ENCODE measurements at places on chromosomes 6 and 20. TPM values are rescaled to one million over a fixed set of nuclear protein-coding genes. Genes with fewer than 3 reads are reported as not detected.

GRCh38 chr20:38223743-38224100, 36.8 kb downstream of the KIAA1755 start:
- H3K27me3 ChIP-seq, result no peaks in the 10 kb centered on the region
- no peak overlapping the region for H3K4me3 ChIP-seq
- DNase-seq, result no peak

- H3K4me3 ChIP-seq, result no peak overlapping the region
- H3K27me3 ChIP-seq, result peaks cover 38% of the 10 kb centered on the region
- H3K4me1 ChIP-seq, result peaks cover 10% of the 10 kb centered on the region
- no peaks in the 10 kb centered on the region for H3K36me3 ChIP-seq
- DNase-seq, result no peak
Measured at GRCh38 chr6:33088258-33088930, 12.6 kb downstream of the HLA-DPB1 start.

FAM83C gene
- total RNA-seq, result not detected

GRCh38 chr6:103273048-103273447, 1586.7 kb downstream of the HACE1 start:
- H3K36me3 ChIP-seq, result no peaks in the 10 kb centered on the region
- no peak for DNase-seq
- H3K4me1 ChIP-seq, result no peaks in the 10 kb centered on the region
- H3K27ac ChIP-seq, result no peak overlapping the region
- no peak overlapping the region for H3K4me3 ChIP-seq

- H3K36me3 ChIP-seq, result no peaks in the 10 kb centered on the region
- peaks cover 45% of the 10 kb centered on the region for H3K4me1 ChIP-seq
- no peak overlapping the region for H3K4me3 ChIP-seq
- H3K27me3 ChIP-seq, result peaks cover 5% of the 10 kb centered on the region
- DNase-seq, result no peak
- peak overlapping the region; percentile 83 for H3K27ac ChIP-seq
Measured at GRCh38 chr20:57440678-57441509, 49.7 kb downstream of the RBM38 start.

DNA sequence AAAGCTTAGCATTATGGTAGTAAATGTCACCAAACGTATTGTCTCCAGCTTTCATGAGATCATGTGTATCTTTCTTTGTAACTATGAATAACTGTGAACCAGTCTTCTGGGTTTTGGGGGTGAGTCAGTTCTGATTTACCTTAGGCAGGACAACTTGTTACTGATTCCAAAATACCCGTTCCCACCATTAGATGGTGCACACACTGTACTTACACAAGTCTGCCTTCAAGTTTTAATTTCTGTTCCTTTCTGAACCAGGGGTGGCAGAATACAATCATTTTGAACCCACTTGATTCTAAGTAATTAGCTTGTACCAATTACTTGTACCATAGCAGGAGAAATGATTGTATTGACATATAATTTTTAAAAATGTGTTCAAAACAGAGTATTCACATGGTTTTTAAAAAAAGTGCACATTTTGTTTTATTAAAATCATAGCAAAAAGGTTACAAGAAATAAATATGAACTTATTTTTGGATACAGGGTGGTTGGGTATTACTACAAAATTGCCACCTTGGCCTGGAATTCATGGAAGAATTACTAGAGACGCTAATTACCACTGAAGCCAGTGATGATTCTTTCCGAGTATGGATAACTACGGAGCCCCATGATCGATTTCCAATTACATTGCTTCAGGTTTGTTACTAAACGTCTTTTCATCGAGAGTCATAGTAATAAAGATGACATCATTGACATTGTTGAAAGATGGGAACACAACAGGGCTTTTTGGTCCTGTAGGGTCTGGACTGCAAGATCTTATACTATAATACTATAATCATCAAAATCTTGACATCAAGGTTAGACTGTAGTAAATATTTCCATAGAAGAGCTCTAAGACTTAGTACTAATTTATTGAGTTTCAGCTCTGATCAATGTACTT, 75.2 kb upstream of the GLP1R start:
- no peak overlapping the region for H3K27ac ChIP-seq
- no peak for DNase-seq
- H3K27me3 ChIP-seq, result peaks cover 69% of the 10 kb centered on the region
- no peak overlapping the region for H3K4me3 ChIP-seq
- H3K4me1 ChIP-seq, result peaks cover 3% of the 10 kb centered on the region

GRCh38 chr6:158207422-158207788, 39.3 kb downstream of the GTF2H5 start:
- no peak overlapping the region for H3K4me3 ChIP-seq
- peak overlapping the region; percentile 67 for H3K27ac ChIP-seq
- H3K36me3 ChIP-seq, result no peaks in the 10 kb centered on the region
- DNase-seq, result no peak
- H3K4me1 ChIP-seq, result peaks cover 22% of the 10 kb centered on the region
- no peaks in the 10 kb centered on the region for H3K27me3 ChIP-seq

SLC22A3 gene
- 1.4 TPM for total RNA-seq

FBXL4 gene
- 13.1 TPM for total RNA-seq

- peaks cover 29% of the 10 kb centered on the region for H3K27me3 ChIP-seq
- peak overlapping the region; percentile 65 for H3K4me3 ChIP-seq
- H3K36me3 ChIP-seq, result no peaks in the 10 kb centered on the region
- peak overlapping the region; percentile 72 for H3K27ac ChIP-seq
- H3K4me1 ChIP-seq, result peaks cover 28% of the 10 kb centered on the region
- DNase-seq, result no peak
Measured at GRCh38 chr6:10425975-10426780, 11.3 kb upstream of the TFAP2A start.

- no peak for DNase-seq
- no peaks in the 10 kb centered on the region for H3K36me3 ChIP-seq
- H3K4me1 ChIP-seq, result peaks cover 68% of the 10 kb centered on the region
- no peaks in the 10 kb centered on the region for H3K27me3 ChIP-seq
- no peak overlapping the region for H3K27ac ChIP-seq
Measured at GRCh38 chr6:149028767-149029405, 282.1 kb downstream of the UST start.
